Astrocyte (in vitro differentiated cells and primary cell): ENCODE measurements at places on chromosomes 12 and 14.
A peak's percentile ranks its signal among the peaks of the same experiment; 100 is the strongest.

DNA sequence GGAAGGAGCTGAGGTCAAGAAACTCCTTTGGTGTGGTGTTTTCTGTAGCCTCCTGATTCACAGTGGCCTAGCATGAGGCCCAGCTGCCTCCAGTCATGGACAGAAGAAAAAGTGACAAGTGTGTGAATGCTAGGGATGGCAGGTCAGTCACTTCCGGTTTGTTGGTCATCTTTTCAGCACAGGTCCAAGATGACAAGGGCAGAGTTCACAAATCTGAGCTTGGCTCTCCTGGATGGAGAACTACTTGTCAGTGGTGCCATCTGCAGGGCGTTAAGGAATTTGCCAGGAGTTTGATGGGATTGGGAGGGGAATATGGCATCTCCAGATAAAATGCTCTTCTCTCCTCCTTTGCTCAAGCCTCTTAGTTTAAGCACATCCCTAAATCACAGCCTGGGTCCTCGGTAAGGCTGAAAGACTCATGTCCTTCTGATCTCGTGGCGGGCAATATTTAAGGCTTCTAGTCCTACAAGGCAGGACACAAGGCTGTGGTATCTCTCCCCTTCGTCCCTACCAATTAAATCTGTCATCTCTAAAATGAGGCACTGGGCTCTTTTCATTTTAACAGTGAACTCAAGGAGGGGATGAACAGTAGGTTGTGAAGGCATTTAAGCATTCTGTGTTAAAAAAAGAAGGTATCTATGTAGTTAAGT, 10.0 kb downstream of the TUBA1B start:
- DNase-seq = peak; percentile 36

GRCh38 chr14:105767315-105767714, 240.9 kb downstream of the TMEM121 start:
- DNase-seq = no peak

- no peak for DNase-seq
Measured at GRCh38 chr14:58625438-58625837, 12.3 kb upstream of the DACT1 start.

DNA sequence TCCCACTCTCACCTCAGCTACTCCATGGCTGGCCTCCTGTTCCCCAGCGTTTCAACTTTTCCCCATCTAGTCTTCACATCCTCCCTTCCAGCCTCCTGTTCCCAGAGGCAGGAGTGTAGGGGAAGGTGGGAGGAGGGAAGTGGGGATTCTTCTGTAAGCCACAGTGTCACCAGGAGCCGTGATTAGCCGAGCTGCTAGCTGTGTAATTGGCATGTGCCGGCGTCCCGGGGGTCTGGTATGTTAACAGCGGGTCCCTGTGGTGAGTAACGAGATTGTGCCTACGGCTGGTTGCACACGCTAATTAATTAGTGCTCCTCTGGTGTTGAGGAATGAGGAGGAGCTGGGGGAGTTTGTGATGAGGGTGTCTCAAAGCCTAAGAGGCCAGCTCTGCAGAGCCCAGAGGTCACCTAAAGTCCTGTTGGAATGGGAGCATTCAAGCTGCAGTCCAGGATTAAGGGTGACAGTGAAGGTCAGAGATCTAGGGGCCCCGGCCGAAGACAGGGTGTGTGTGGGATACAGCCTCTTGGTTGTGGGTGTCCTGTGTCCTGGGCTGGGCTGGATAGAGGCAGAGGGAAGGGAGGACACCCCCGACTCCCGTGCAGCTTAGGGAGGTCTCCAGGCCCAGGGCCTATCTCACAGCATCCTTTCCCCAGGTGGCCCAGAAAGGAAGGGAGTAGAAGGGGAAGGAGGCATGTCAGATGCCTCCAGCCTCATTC, 10.0 kb upstream of the CALCOCO1 start:
- no peak for DNase-seq

GRCh38 chr12:14417715-14418114, 52.2 kb downstream of the ATF7IP start:
- peak; percentile 90 for DNase-seq

DNA sequence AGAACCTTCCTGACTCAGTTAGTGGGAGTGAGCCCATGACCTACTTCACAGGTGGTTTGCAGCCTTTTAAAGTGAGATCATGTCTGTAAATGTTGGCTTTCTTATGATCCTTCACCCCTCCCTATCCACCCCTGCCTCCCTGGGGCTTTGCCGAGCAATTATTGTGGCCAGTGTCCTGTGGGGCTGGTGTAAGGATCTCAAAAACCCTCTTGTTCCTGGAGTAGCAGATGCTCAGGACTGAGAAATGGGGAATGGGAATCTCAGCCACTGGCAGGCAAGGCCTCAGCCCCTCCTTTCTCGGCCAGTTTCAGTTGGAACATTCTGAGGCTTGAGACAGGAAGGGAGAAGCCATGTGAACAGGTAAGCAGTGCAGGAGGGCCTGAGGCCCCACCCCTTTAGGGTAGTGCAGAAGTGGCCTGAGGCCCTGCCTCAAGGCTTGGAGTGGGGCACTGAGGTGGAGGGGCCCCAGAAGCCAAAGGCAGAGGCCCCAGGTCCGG, 53.8 kb downstream of the PLEKHG3 start:
- DNase-seq = peak; percentile 86

DNA sequence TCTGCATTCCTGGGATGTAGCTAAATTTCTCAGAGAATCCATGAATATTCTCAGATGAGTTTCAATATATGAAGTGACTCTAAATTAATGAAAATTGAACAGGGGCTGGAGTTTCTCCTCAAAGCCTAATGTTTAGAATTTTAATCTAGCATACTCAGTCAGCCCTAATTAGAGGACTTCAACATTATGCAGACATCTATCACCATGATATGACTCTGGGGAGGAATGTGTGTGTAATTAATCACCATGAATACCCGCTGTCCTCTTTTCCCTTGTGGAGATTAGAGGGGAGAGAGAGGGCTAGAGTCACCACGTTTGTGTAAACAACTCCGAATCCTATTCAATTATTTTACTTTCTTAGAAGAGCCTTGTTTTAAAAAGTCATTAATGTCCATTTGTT, 698.6 kb upstream of the MDGA2 start:
- DNase-seq = peak; percentile 20

GRCh38 chr12:6965026-6965661, 5.3 kb downstream of the PHB2 start:
- peak; percentile 55 for DNase-seq
